Dermis microvascular lymphatic vessel endothelial cell (primary cell): ENCODE measurements at places on chromosomes 7 and 10. TPM values are rescaled to one million over a fixed set of nuclear protein-coding genes. Genes with fewer than 3 reads are reported as not detected.

PTF1A gene
- not detected in 2 replicates for total RNA-seq

CLCN1 gene
- total RNA-seq = not detected in 2 replicates

AP4M1 gene
- 12.3 and 16.8 TPM in 2 replicates for total RNA-seq

AOAH gene
- 0.13 and 0.51 TPM in 2 replicates for total RNA-seq

SFTPA2 gene
- total RNA-seq = not detected in 2 replicates

KLF14 gene
- not detected in 2 replicates for total RNA-seq

PRSS37 gene
- not detected in 2 replicates for total RNA-seq

PDE6C gene
- total RNA-seq = not detected in 2 replicates
